Heart right ventricle (tissue), 16 donors: ENCODE measurements at places on chromosomes 1 and 21. TPM values are rescaled to one million over a fixed set of nuclear protein-coding genes. Genes with fewer than 3 reads are reported as not detected.

DNA sequence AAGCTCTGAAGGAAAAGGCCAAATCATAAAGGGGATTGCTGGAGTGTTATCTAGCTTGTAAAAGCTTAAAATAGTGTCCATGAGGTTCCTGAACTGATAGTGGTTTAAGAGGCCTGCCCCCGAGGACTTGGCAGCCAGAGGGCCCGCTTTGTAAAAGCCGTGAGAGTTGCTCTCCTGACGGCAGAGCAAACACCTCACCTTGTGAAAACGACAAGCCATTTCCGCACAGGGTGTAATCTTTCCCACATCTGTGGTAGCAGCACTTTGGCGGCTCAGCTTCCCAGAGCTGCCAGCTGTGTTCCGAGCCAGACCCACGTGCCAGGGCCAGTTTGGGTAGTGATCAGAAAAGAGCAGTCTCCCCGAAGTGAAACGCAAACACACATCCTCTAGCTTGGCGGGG is 37.0 kb downstream of the SERBP1 start:
- H3K27me3 ChIP-seq, result no peaks in the 10 kb centered on the region
- H3K4me1 ChIP-seq, result no peaks in the 10 kb centered on the region
- no peak overlapping the region for H3K27ac ChIP-seq

GRCh38 chr21:17796503-17796902 is 22.7 kb downstream of the C21orf91 start:
- no peak overlapping the region for H3K27ac ChIP-seq
- H3K36me3 ChIP-seq, result no peaks in the 10 kb centered on the region
- no peak for DNase-seq
- no peak overlapping the region for H3K4me3 ChIP-seq
- peaks cover 41% of the 10 kb centered on the region for H3K4me1 ChIP-seq

GRCh38 chr1:35929730-35930592 is 944 bp upstream of the AGO3 start:
- H3K27ac ChIP-seq, result peak overlapping the region; percentile 97
- DNase-seq, result peak; percentile 51
- H3K4me1 ChIP-seq, result peaks cover 37% of the 10 kb centered on the region
- H3K27me3 ChIP-seq, result no peaks in the 10 kb centered on the region

GRCh38 chr1:229131243-229132105 is 139.4 kb upstream of the RAB4A start:
- H3K27ac ChIP-seq, result no peak overlapping the region
- no peaks in the 10 kb centered on the region for H3K36me3 ChIP-seq
- H3K4me1 ChIP-seq, result peaks cover 40% of the 10 kb centered on the region
- H3K4me3 ChIP-seq, result no peak overlapping the region

DNA sequence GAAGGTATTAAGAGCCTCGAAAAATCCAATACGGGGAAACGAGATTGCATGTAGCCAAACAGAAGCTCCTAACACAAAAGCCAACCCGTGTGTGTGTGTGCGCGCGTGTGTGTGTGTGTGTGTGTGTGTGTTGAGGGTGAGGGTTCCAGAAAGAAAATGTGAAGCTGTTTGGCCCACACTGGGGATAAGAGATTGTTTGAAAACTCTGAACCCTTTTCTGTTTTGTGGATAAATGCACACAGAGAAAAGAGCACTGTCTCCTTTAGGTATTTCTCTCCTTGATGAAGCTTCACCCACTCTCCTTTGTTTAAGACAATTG is 1.9 kb downstream of the WLS start:
- peaks cover 13% of the 10 kb centered on the region for H3K27me3 ChIP-seq
- peak overlapping the region; percentile 76 for H3K4me3 ChIP-seq
- no peaks in the 10 kb centered on the region for H3K4me1 ChIP-seq
- peak overlapping the region; percentile 87 for H3K27ac ChIP-seq
- no peak for DNase-seq

DNA sequence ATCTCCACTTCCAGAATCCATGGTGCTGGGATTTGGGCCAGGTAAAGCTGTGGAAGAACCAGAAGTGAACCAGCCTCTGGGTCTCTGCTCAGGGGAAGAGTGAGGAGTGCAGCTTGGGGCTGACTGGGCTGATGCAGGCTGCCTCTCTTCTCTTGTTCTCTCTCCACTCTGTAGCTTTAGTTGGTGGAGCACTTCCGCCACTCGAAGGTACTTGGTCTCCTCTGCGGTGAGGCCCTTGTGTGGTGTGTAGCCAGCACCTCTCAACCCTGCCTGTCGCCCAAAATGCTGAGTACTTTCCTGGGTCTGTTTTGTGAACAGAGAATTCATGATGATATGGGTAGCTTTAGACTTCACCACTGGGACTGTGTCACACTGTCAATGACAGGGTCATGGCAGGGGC is 63.2 kb downstream of the URB2 start:
- H3K36me3 ChIP-seq, result no peaks in the 10 kb centered on the region
- H3K27me3 ChIP-seq, result peaks cover 4% of the 10 kb centered on the region
- no peak for DNase-seq
- H3K4me1 ChIP-seq, result peaks cover 14% of the 10 kb centered on the region
- no peak overlapping the region for H3K4me3 ChIP-seq

GRCh38 chr21:41725421-41726031 is 41.3 kb downstream of the RIPK4 start:
- DNase-seq, result no peak
- no peaks in the 10 kb centered on the region for H3K36me3 ChIP-seq
- no peaks in the 10 kb centered on the region for H3K4me1 ChIP-seq
- no peak overlapping the region for H3K27ac ChIP-seq
- no peak overlapping the region for H3K4me3 ChIP-seq

DNA sequence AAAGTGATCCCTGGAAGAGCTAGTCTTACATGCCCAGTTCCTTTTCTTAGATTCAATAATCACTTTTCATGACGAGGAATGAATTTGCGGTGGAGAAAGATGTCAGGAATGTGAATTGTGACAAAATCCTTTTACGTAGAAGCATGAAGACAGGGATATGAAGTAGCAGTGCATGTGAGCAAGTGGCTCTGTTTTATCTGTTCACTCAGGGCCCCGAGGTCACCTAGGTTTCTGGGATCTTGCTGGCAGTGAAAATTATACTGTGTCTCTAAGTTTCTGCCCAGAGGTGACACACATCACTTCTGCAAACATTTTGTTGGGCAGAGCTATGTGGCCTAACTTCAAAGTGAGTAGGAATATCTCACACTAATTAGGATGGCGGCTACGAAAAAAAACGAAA is 79.3 kb downstream of the USP25 start:
- DNase-seq, result no peak
- no peak overlapping the region for H3K4me3 ChIP-seq
- H3K4me1 ChIP-seq, result no peaks in the 10 kb centered on the region
- no peaks in the 10 kb centered on the region for H3K36me3 ChIP-seq
- no peak overlapping the region for H3K27ac ChIP-seq
- H3K27me3 ChIP-seq, result no peaks in the 10 kb centered on the region

GRCh38 chr1:22955146-22955545 is 17.5 kb downstream of the LACTBL1 start:
- H3K4me3 ChIP-seq, result no peak overlapping the region
- no peaks in the 10 kb centered on the region for H3K36me3 ChIP-seq
- DNase-seq, result no peak
- no peaks in the 10 kb centered on the region for H3K4me1 ChIP-seq

DNA sequence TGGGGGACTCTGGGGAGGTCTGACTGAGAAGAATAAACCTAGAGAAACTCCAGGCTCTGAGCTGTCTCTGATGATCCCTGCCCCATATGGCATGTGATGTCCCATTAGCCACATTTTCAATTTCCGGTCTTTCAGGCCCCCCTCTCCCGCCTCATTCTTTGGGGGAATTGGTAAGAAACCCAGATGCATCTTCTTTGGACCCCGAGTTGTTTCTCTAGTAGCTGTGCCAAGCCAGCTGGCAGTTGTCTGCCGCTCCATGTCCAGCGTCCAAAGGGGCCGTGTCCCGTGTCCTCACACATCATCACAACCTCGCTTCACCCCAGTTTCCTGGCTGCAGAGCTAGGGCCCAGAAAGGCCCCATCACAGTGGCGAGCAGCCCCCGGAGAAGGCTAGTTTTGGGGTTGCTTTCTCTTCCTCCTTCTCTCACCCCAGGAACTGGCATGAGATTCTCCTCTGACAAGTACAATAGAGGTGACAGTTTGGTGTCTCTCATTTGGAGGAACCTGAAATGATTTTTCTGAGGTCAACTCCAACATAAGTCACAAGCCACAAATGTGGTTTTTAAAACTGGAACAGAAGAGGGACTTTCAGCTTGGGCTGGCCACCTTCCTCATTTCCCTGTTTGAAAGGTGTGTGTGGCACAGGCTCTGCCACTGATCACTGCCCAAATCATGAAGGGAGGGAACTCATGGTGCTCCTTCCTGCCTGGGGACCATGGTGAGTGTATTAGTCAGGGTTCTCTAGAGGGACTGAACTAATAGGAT is 6.4 kb upstream of the GPR157 start:
- H3K27me3 ChIP-seq, result no peaks in the 10 kb centered on the region
- H3K36me3 ChIP-seq, result no peaks in the 10 kb centered on the region
- DNase-seq, result no peak
- H3K4me1 ChIP-seq, result no peaks in the 10 kb centered on the region
- no peak overlapping the region for H3K4me3 ChIP-seq
- no peak overlapping the region for H3K27ac ChIP-seq

DNA sequence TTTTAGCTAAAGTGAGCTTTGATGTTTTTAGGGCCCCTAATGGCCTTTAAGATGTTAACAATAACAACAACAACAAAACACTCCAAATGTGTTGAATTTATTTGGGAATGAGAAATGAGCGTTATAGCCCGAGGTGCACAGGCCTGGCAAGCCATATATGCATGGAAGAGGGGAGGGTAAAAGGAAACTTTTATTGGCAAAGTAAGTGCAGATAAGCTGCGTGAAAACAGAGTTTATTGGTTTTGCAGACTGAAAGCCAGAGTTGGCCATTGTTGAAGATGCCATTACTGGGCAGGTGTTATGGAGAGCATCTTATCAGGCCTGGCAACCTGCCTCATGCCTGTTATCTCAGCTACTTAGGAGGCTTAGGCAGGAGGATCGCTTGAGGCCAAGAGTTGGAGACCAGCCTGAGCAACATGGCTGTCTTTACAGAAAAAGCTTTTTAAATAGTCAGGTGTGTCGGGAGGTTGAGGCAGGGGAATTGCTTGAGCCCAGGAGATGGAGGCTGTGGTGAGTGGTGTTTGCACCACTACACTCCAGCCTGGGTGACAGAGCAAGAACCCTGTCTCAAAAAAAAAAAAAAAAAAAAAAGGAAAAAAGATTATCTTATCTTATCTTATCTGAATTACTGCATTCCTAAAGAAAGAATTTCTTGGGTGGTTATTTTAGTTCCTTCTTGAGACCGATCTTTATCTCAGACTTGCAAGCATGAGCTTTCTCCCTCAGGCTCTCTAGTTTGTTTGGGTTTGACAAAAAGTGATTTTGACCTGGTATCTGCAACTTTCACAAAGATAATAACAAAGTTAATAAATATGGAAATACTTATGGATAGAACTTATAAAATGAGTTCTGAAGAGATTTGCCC is 1.7 kb downstream of the PATJ start:
- DNase-seq, result no peak
- H3K4me1 ChIP-seq, result no peaks in the 10 kb centered on the region
- peak overlapping the region; percentile 87 for H3K4me3 ChIP-seq
- no peaks in the 10 kb centered on the region for H3K36me3 ChIP-seq

- H3K4me1 ChIP-seq, result peaks cover 12% of the 10 kb centered on the region
- H3K27ac ChIP-seq, result peak overlapping the region; percentile 24
- no peaks in the 10 kb centered on the region for H3K36me3 ChIP-seq
- H3K4me3 ChIP-seq, result no peak overlapping the region
- DNase-seq, result no peak
Measured at GRCh38 chr1:67792103-67792502, 41.2 kb downstream of the GNG12 start.

DNA sequence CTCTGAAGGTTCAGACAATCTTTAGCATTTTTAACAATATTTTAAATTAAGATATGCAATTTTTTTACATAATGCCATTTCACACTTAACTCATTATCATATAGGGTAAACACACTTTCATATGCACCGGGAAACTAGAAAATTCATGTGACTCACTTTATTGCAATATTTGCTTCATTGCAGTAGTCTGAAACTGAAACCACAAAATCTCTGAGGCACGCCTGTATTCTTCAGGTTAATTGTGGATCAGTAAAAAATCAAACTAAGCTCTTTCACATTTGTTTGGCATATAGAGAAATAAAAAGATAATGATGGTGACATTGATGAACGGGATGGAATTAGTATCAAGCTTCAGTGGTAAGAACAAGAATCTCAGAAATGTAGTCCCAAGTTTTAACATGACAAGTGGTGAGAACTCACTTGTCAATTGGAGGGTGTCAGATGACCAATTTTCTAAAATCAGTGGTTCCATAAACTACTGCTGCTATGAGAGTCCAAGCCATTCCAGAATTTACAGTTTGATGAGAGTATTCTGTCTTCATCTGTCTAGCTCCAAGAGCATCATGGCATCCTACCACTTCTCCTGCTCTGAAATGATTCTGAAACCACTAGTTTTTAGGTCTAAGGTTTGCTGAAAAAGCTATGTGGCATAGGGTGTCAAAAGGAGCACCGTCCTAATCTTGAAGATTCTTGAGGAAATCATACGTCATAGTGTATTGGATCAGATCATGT is 281.0 kb downstream of the PTPRC start:
- no peaks in the 10 kb centered on the region for H3K36me3 ChIP-seq
- H3K27me3 ChIP-seq, result no peaks in the 10 kb centered on the region
- peaks cover 27% of the 10 kb centered on the region for H3K4me1 ChIP-seq
- no peak for DNase-seq

DNA sequence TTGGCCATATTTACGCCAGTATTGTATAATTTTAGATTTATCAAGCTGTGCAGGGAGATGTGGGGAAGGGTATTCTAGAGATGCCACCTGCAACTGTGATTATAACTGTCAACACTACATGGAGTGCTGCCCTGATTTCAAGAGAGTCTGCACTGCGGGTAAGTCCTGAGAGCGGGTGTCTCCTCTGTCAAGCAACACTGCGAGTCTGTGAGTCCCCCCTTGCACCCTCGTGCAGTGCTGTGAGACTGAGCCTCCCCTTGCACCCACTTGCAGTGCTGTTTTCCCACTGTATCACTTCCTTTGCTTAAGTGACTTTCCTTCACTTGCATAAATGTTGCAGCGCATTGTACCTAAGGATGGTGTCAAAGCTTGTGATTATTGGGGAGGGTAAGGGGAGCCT is 75.0 kb downstream of the TPR start:
- H3K27ac ChIP-seq, result no peak overlapping the region
- no peaks in the 10 kb centered on the region for H3K36me3 ChIP-seq
- H3K27me3 ChIP-seq, result no peaks in the 10 kb centered on the region
- peaks cover 7% of the 10 kb centered on the region for H3K4me1 ChIP-seq

FMO1 gene
- 7.8 TPM for total RNA-seq

SYT14 gene
- not detected for total RNA-seq

RNU11 gene
- total RNA-seq, result not detected

MDM4 gene
- total RNA-seq, result 37.0 TPM

WDR64 gene
- total RNA-seq, result not detected

SLC26A9 gene
- total RNA-seq, result 41.1 TPM

RHD gene
- total RNA-seq, result not detected

NEK2 gene
- total RNA-seq, result not detected
